ENCODE measurements at places on chromosomes 13 and 19.

GRCh38 chr13:39044536-39044935 is 6.3 kb downstream of the NHLRC3 start:
- no peak for DNase-seq

DNA sequence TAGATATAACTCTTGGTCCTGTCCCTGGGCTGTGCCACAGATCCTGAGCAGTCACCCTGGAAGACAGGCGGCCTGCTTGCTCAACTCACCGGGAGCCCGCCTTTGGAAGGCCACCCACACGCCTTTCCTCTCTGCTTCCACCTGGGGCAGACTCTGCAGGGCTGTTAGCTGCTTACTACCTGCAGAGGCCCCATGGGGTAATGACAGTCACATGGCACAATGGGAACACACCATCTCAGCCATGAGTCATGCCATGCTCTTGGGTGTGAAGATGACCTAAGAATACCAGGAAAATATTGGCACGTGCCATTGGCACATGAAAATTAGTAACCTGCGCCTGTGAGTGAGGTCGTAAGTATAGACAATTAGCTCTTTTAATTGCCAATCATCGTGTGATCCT is 108.6 kb downstream of the COL4A2 start:
- DNase-seq: no peak

GRCh38 chr19:38537071-38537936 is 80.4 kb downstream of the MAP4K1 start:
- DNase-seq: no peak

DNA sequence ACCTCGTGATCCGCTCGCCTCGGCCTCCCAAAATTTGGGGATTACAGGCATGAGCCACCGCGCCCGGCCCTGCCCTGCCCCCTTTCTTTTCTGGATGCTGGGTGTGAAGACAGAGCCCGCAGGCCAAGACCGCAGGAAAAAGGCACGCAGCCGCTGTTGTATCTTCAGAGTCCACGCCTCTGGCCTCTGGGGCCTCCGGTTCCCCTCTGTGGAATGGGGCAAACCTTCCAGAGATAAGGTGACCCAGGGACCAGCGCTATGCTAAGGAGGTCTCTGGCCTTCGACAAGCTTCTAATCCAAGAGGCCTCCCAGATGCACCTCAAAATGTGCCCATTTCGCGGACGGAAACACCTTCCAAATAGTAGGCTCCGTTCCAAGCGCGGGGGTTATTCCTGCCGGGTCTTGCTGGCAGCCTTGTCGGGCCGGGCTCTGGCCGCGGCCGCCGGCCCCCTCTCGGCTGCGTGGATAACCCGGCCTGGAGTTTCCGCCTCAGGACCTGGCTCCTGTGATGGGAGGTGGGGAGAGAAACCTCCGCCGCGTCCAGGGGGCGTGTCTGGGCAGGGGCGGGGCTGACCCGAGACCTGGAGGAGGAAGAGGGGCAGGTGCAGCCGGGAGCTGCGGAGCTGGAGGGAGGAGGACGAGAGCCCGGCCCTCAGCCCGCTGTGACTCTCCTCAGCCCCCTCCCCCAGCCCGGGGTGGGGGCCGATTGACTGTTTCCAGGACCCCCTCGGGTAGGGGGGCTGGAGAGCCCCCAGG is 13.1 kb downstream of the TJP3 start:
- peak; percentile 97 for DNase-seq

- DNase-seq: peak; percentile 82
Measured at GRCh38 chr19:1104311-1105007, 665 bp downstream of the GPX4 start.

DNA sequence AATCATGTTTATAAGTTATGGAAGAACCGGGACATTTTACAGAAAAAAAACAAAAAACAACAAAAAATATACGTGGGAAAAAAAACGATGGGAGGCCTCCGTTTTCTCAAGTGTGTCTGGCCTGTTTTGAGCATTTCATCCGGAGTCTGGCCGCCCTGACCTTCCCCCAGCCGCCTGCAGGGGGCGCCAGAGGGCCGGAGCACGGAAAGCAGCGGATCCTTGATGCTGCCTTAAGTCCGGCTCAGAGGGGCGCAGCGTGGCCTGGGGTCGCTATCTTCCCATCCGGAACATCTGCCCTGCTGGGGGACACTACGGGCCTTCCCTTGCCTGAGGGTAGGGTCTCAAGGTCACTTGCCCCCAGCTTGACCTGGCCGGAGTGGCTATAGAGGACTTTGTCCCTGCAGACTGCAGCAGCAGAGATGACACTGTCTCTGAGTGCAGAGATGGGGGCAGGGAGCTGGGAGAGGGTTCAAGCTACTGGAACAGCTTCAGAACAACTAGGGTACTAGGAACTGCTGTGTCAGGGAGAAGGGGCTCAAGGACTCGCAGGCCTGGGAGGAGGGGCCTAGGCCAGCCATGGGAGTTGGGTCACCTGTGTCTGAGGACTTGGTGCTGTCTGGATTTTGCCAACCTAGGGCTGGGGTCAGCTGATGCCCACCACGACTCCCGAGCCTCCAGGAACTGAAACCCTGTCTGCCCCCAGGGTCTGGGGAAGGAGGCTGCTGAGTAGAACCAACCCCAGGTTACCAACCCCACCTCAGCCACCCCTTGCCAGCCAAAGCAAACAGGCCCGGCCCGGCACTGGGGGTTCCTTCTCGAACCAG is 1.8 kb upstream of the APOE start:
- peak; percentile 76 for DNase-seq

GRCh38 chr13:50355797-50356196 is 340.6 kb downstream of the KCNRG start:
- DNase-seq: no peak

- DNase-seq: no peak
Measured at GRCh38 chr13:42574435-42575311, 721 bp downstream of the TNFSF11 start.

DNA sequence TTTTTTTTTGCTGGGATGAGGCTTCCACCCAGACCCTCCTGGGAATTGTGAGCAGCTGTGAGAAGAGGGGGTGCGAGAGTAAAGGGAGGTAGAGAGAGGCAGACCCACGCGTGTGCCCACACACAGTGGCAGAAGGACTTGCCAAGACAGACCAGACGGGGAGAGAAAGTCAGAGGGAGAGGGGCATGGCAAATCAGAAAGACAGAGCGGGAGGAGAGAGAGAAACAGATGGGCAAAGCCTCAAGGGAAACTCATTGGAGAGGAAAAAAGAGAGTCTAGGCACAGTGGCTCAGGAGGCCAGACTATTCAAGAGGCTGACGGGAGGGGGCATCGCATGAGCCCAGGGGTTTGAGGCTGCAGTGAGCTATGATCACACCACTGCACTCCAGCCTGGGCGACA is 17.0 kb downstream of the CATSPERG start:
- DNase-seq: no peak

DNA sequence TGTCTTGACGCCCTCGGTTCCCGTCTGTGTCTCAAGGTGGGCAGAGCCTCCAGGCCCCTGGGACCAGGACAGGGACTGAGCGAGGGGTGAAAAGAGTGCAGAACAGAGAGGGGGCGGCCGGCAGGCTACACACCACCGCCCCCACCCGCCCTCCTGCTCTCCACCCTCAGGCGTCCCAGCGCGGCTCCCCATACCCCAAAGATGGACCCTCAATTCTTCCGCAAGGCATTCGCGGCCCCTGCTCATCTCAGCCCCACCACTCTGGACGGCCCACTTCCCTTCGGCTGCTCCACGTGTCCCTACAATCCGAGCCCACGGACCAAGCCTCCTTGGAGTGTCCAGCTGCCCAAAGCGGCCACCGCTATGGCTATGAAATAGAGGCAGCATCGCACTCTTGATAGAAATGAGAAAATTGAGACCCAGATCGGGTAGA is 1.8 kb downstream of the KLF16 start:
- DNase-seq: no peak

GRCh38 chr13:19959141-19959830 is 759 bp downstream of the ZMYM2 start:
- DNase-seq: peak; percentile 61

- no peak for DNase-seq
Measured at GRCh38 chr13:101499406-101499805, 46.9 kb downstream of the ITGBL1 start.

GRCh38 chr13:113022745-113023574 is 53.9 kb downstream of the MCF2L start:
- DNase-seq: no peak

DNA sequence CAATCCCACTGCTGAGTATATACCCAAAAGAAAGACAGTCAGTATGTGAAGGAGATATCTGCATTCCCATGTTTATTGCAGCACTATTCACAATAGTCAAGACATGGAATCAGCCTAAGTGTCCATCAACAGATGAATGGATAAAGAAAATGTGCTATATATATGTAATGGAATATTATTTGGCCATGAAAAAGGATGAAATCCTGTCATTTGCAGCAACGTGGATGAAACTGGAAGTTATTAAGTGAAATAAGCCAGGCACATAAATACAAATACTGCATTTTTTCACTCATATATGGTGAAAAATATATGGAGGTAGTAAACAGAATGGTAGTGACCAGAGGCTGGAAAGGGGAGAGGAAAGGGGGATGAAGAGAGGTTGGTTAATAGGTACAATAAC is 188.9 kb upstream of the SERP2 start:
- no peak for DNase-seq

DNA sequence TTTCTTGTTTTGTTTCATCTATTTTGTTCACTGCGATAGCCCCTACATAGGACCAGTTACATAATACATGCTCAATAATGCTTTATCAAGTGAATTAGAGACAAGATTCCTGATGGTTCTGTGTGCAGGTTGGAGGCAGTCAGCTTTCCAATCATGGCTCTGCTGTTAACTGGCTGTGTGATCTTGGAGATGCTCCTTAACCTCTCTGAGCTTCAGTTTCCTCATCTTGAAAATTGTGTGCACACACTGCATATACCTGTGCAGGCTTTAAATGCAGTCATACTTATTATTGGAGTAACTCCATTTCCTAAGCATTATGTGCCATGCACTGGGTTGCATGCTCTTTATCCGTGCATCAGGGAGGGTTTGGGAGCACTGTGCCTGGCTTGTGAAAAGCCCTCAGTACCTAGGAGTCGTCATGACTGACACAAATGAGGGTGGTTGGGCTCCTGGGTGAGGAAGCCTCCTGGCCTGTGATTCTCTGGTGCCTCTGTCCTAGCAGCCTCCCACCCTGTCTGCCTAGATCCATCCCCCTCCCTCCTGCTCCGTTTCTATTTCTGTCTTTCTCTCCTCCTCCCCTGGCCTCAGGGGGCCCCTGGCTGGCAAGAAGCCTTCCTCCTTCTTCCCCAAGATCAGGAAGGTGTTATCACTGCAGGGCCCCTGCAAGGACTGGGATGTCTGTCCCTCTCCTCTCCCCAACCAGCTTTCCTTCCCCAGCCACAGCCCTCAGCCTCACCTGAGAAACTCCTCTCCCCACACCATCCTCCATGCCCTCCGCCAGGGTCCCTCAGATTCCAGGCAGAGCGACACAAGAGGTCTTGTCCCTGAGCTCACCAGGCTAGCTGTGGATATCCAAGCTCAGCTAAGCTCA is 8.7 kb downstream of the IFNL1 start:
- no peak for DNase-seq

GRCh38 chr19:53131085-53131590 is 1.6 kb downstream of the ZNF415 start:
- no peak for DNase-seq

DNA sequence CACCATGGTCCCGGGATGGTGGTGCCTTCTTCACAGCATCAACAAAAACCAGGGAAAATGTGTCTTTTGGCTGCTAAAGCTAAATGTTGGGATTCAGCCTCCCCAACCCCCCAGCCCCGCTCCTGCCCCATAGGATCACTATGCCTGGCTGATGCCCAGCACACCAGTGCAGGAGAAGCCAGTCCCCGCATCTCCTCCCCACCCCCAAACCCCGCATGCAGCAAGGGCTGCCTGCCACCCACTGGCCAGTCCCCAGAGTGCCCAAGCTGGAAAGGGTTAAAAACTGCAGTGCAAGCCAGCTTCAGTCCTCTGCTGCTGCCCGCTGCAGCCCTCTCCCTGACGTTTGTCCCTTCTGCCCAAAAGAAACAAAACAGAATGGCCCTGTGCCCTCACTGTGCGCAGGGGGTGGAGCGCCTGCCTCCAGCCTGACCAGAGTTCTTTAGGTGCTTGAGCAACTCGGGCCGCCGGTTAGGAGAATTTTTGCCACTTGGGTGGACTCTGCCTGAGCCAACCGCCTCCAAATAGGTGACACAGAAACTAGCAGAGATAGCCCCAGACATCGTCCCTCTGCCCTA is 3.7 kb downstream of the CALM3 start:
- no peak for DNase-seq

DNA sequence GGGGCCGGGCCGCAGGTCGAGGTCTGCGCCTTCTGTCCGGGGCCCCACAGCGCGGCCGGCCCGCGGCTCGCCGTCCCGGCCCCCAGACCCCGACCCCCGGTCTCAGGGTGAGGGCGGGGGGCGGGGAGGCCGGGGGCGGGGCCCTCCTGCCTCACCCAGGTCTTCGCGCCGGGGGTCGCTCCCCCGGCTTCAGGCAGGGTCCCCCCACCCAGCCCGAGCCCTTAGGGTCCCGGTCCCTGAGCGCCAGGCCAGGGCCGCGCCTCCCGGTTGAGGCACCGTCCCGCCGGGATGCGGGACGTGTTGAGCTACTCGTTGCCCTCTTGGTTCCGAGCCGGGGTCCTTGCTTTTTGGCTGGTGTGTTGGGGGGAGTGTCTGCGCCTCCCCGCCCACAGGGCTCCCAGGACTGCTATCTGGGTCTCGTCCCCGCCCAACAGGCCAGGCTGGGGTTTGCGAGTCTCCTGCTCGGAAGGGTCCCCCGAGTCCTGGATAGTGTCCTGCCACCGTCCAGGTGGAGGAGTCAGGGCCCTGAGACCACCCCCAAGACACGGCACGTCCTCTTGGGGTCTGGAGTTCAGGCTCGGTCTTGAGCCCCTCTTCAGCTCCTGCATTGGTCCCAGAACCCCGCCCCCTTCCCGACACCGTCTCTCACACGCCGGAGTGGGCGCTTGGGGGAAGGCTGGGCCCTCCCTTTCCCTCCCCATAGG is 452 bp downstream of the PIAS4 start:
- peak; percentile 48 for DNase-seq

DNA sequence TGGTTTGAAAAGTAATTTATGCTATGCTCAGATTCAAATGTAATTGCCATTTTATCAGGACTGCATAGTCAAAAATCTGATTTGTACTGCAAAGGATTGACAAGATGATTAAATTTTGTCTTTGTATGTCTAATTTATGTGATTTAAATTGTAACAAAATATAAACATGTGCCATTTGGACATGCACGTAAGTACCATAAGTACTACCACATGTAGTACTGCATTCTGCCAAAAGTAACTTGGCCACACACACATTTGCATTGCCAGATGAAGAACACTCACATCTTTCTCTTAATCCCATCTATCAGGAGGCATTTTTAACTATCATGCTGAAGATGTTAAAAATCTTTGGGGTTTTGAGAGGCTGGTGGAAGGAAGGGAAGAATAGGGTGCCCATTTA is 133.3 kb downstream of the KLF12 start:
- no peak for DNase-seq

GRCh38 chr19:4870025-4870700 is 2.7 kb upstream of the PLIN3 start:
- DNase-seq: peak; percentile 65

DNA sequence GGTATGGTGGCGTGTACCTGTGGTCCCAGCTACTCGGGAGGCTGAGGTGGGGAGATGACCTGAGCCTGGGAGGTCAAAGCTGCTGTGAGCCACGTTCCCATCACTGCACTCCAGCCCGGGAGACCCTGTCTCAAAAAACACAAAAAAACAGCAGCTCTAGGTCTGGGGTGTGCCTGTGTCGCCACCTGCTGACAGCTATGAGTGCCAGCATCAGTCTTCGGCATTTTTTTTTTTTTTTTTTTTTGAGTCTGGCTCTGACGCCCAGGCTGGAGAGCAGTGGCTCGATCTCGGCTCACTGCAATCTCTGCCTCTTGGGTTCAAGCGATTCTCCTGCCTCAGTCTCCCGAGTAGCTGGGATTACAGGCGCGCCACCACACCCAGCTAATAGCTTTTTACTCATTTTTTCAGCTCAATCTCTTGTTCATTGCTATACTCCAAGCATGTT is 10.1 kb downstream of the AP2S1 start:
- DNase-seq: peak; percentile 51
